ENCODE measurements at places on chromosomes 4 and X.

DNA sequence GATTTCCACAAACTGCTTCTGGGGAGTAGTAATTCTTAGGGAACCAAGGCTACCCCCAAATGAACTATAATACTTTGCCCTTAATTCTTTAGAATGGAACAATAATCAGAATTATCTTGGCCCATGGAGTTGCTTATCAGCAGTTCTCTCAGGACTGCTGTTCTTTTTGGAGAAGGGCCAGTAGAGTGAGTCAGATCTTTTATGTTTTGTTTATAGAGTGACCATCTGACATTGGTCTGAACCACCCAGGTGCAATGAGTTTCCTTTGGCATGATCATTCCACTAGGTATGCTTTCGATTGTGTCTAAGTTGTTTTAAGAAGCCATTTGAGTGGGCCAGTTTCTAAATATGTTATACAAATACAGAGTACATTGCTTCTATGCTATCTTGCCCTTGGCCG, 31.8 kb downstream of the PRRG1 start:
- DNase-seq = no peak

DNA sequence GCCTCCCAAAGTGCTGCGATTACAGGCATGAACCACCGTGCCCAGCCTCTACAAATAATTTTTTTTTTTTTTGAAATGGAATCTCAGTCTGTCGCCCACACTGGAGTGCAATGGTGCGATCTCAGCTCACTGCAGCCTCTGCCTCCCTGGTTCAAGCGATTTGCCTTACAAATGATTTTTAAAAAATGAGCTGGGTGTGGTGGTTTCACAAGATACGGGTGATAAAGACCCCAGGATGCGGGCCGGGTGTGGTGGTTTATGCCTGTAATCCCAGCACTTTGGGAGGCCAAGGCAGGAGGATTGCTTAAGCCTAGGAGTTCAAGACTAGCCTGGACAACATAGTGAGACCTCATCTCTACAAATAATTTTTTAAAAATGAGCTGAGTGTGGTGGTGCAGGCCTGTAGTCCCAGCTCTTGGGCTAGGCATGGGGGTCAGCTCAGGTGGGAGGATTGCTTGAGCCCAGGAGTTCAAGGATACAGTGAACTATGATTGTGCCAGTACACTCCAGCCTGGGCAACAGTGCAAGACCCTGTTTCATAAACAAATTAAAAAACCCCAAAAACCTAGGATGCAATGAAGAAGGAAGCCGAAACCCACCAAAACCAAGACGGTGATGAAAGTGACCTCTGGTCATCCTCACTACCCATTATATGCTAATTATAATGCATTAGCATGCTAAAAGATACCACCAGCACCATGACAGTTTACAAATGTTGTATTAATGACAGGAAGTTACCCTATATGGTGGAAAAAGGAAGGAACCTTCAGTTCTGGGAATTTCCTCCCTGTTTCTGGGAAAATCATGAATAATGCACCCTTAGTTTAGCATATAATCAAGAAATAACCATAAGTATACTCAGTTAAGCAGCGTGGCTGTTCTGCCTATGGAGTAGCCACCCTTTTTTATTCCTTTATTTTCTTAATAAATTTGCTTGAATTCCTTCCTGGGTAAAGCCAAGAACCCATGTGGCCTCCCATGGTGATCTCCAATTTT, 27.7 kb downstream of the PDGFRA start:
- DNase-seq = no peak

DNA sequence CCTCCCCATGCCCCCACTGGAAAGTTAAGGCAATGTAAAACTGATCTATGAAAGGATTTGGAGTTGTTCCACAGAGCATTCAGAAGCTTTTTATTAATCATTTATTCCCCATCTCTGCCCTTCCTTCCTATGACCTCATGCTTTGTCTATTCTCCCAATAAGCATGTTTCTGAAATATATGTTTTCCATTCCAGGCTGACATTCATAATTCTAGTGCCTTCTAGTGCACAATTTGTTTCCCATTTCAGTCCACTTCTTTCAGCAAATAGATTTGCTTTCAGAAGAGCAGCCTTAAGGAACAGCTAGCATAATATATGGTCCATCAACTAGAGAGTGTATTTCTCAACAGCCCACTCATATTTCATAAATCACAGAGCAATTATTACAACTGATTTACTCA, 77.1 kb upstream of the ATXN3L start:
- DNase-seq = no peak

DNA sequence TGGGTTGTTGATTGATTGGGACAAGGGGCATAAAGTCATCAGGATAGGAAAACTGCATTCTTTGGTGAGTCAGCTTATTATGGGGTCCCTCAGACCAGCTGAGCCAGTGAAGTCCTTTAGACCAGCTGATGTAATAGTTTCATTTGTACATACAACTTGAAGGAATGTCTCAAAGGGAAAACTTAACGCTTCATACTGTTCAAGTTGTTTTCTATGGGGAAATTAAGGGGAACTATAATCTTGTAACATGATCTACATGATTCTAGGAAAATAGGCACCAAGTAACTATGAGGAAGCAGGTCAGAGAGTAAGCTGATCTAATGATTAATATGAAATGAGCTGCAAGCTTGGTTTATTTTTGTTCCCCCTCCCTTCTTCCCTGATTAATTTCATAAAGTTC, 175.1 kb upstream of the GRID2 start:
- no peak for DNase-seq

DNA sequence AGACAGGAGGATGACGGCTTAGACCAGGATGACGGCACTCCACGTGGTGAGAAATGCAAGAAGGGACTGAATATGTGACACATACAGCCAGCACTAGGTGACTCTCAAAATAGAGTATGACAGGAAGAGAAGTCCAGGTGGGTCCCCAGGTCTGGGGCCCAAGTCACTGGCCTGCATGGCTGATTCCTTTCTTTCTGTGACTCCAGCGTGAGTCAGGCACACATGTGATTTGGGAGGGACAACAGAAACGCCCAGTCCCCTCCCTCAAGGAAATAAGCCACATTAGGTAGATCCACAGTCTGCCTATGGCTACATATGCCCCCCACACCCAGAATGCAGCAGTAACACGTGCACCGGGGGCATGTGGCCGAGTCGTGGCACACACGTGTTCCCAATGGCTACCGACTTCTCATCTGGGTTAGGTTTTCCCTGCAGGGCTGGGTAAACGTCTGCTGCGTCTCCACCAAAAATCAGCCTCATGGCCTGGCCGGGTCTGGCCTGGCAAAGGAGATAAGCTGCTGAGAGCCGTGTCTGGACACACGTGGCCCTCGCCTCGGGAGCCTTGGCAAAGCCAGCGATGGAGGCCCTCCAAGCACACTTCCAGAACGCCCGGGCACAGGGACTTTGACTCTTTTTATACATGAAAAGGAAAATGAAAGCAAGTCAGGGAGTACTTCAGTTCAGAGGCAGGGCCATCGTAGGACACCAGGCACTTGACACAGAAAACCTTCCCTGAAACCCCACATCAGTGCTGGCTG, 19.3 kb downstream of the SEL1L3 start:
- DNase-seq = no peak

DNA sequence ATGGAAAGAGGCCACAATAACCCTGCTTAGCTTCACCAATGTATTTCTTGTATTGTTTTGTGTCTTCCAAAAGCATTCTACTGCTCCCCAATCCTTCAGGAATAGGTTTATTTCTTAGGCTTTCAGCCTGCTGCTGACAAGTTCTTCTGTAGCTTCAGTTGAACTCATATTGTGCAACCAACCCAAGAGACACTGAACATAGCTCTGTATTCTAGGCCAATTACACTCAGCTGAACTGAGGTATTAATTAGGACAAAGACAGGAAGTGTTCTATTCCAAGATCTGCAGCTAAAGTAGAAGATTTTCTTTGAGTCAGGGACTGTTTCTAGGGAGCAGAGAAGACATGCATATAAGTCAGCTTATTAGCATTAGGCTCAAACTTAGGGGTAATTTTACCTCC, 151.8 kb downstream of the LHFPL1 start:
- no peak for DNase-seq

GRCh38 chrX:51852096-51852495, 41.3 kb upstream of the MAGED1 start:
- DNase-seq = no peak

DNA sequence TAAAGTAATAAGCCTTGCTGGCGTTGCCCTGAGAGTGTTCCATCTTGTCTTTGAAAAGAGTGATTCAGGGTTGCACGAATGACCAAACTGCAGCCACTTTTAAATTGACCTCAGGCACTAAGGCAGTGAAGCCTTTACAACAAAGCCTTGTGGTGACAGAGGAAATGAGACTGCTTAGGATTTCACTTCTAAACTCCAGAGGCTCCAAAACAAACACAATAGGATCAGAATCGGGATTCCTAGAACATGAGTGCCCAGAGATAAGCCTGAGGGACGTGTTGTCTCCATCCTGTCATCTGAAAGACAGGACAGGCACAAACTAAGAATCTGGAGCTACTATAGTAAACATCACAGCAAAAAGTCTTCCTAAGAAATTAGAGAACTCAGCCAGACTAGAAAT, 405.2 kb downstream of the PPARGC1A start:
- DNase-seq = no peak

- no peak for DNase-seq
Observed at GRCh38 chrX:40003428-40004245, 94.1 kb downstream of the BCOR start.

DNA sequence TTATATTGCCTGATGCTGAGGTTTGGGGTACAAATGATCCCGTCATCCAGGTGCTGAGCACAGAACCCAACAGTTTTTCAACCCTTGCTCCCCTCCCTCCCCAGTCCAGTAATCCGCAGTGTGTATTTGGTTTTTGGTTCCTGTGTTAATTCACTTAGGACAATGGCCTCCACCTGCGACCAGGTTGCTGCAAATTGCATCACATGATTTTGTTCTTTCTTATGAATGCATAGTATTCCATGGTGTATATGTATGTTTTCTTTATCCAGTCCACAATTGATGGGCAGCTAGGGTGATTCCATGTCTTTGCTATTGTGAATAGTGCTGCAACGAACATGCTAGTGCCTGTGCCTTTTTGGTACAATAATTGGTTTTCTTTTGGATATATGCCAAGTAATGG, 25.4 kb downstream of the GABRQ start:
- no peak for DNase-seq

DNA sequence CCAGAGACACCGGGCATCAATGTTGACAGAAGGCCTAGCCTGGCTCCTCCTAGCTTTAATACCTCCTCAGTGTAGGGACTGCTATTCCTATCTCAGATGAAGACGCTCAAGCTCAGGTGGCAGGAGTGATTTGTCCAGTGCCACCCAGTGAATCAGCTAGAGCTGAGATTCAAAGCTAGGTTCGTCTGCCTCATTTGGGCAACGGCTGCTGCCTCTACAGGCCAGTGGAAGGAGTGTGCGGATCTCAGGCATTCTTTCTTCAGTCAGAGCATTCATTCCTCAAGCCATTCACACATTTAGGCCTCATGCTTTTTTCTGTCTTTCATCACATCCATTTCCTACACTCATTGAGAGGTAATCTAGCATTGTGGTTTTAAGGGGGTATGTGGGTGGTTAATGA, 7.3 kb downstream of the TSR2 start:
- no peak for DNase-seq

- DNase-seq = no peak
Observed at GRCh38 chrX:47940448-47940847, 63.3 kb downstream of the ZNF182 start.

DNA sequence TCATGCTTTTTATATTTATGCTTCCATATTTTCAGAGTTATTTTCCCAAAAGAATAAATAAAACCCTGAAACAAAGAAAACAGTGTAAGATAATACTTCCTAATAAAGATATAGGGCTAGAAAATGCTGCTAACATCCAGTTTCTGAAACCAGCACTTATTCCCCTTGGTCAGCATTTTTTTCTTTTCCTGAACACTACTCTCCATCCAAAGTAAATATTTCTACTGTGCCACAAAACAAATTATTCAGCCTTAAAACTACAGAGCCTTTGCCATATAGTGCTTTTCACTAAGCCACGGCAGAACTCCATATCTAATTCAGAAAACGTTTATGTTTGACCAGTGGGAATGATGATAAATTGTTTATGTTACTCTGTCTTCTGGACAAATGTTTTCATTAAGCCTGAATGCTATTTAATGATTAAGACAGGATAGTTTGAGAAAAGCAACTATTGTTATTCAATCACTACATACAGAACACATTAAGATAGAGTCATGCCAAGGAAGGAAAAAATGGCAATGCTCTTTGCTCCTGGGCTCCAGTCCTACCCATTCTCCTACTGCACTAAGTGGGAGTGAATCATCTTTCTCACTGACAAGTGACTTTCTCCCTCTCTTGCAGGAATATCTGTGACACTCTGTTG, 723.9 kb downstream of the FAT4 start:
- DNase-seq = no peak

GRCh38 chrX:19382555-19383145, 38.9 kb downstream of the PDHA1 start:
- DNase-seq = peak; percentile 30

DNA sequence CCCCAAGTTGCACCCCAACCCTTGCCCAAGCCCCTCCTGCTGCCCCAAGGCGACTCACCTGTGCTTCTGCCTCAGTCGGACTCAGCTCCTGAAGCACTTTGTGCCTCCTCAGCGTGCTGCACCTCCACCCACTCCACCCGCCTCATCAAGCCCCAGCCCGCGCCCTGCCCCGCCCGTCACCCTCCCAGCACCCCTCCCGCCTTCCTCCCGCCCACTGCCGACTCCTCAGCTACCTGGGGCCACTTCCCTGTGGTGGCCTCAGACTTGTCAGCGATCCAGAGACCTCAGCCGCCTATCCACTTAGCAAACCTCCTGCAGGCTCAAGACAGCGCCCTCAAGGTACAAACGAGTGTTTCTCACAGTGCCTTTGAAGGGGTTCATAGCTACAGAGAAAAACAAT, 19.6 kb upstream of the IQCM start:
- no peak for DNase-seq

DNA sequence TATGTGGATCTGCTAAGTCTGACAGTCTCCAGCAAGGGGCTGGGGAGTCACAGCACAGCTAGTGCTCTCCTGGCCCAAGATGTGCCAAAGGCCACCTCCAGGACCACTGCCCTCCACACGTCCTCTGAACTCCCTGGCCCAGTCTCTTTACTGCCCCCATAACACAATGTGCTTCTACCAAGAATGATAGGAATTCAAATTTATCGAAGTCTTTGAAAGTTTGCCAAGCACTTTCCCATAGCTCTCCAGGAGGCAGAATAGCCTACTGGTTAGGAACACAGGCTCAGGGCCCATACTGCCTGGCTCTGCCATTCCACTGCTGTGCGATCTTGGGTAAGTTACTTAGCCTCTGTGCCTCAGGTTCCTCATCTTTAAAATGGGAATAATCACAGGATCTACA, 86.7 kb downstream of the NHSL2 start:
- DNase-seq = no peak

GRCh38 chr4:125091-125771, 930 bp downstream of the ZNF718 start:
- peak; percentile 24 for DNase-seq

Data from CD4-positive, alpha-beta T cell treated with Interleukin-1 beta for 1 hour (primary cell).